Activated naive CD8-positive, alpha-beta T cell treated with anti-CD3 and anti-CD28 coated beads, Interleukin-2, amount 10 ng/mL, durations not matched to agents 7 days and 5 days (primary cell): ENCODE measurements at places on chromosomes 16 and 17. TPM values are rescaled to one million over a fixed set of nuclear protein-coding genes. Genes with fewer than 3 reads are reported as not detected.

- no peak for DNase-seq
Observed at GRCh38 chr17:34668206-34668605, 88.8 kb downstream of the TMEM132E start.

GRCh38 chr17:73663614-73664013, 19.4 kb upstream of the SDK2 start:
- DNase-seq: no peak

- DNase-seq: no peak
Observed at GRCh38 chr16:11073407-11073999, 129.1 kb downstream of the CLEC16A start.

GRCh38 chr17:48043176-48043575, 5.0 kb upstream of the NFE2L1 start:
- DNase-seq: no peak

- DNase-seq: no peak
Observed at GRCh38 chr16:77564791-77565390, 130.1 kb upstream of the ADAMTS18 start.

- no peak for DNase-seq
Observed at GRCh38 chr16:89845417-89845816, 17.1 kb downstream of the SPIRE2 start.

Gene SHISA6
- total RNA-seq: not detected
